ENCODE measurements at places on chromosomes 4 and X.

- no peak for DNase-seq
Observed at GRCh38 chr4:107950746-107951540, 19.6 kb downstream of the CYP2U1 start.

- DNase-seq = no peak
Observed at GRCh38 chr4:163966612-163967011, 472.1 kb downstream of the TMA16 start.

- DNase-seq = no peak
Observed at GRCh38 chrX:40871385-40872082, 136.2 kb upstream of the MED14 start.

DNA sequence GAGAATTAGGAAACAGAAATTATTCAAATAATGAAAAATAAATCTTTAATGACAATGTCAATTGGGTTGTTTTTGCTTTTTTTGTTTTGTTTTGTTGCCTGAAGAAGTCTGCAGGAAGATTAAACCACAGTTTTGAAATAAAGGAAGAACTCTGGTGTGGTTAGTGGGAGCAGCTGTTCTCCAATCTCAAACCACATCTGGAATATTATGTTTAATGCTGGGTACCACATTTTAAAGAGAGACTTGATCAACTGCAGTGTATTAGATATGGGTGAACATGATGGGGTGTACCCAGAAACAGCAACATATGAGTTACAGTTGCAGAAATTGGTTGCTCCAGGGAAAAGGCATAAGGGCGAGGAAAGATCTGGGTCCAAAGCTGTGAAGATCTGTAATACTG lies 171.2 kb upstream of the RPL34 start:
- no peak for DNase-seq

- DNase-seq = peak; percentile 45
Observed at GRCh38 chrX:13087322-13088155, 43.1 kb upstream of the FAM9C start.

DNA sequence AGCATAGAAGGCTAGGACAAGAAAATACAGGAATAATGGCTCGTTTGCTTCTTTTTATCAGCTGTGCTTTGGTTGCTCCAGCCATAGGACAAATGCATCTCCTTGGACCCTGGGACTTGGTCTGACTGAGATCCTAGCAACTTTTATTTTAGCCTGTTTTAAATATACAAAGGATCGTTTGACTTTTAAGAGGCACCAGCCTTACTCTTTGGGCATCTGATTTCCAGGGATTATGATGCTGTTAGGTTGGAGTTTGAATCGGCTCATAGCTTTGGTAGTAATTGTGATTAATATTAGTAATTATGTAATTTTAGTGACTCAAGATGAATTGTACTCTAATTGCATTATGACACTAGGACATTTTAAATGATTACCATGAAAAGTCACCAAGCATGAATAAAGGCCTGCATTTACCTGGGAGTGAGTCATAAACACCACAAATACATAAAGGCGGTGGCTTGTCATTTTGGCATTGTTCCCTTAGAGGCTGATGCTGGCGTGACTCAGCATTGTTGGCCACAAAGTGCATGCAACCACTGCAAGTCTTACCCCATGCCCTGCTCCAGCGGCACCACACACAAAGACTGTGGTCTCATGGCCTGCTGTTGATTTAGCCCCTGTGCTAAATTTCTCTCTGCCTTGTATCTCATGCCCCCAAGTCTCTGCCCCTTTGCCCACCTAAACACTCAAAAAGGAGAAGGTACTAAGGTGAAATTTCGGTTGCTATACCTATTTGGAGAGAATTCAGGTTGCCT lies 12.4 kb downstream of the GPAT3 start:
- DNase-seq = peak; percentile 92

- DNase-seq = no peak
Observed at GRCh38 chr4:123215536-123215935, 181.1 kb upstream of the SPRY1 start.

GRCh38 chr4:119266153-119266552 lies 53.6 kb downstream of the USP53 start:
- DNase-seq = no peak

DNA sequence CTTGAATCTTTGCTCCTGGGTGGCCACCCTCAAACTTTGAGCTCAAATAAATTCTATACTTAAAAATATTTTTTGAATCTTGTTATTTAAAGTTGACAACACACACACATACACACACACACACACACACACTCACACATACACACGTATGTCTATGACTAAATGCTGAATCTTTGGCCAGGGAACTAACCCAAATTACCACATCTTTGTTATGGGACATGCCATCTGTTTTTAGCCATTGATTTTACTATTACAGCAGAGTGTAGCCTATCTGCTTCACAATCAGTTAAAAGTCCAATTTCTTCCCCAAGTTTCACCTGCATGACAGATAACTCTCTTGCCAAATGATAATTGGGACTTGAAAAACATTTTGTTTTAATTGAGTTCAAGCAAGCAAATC lies 45.0 kb upstream of the USP46 start:
- DNase-seq = no peak

DNA sequence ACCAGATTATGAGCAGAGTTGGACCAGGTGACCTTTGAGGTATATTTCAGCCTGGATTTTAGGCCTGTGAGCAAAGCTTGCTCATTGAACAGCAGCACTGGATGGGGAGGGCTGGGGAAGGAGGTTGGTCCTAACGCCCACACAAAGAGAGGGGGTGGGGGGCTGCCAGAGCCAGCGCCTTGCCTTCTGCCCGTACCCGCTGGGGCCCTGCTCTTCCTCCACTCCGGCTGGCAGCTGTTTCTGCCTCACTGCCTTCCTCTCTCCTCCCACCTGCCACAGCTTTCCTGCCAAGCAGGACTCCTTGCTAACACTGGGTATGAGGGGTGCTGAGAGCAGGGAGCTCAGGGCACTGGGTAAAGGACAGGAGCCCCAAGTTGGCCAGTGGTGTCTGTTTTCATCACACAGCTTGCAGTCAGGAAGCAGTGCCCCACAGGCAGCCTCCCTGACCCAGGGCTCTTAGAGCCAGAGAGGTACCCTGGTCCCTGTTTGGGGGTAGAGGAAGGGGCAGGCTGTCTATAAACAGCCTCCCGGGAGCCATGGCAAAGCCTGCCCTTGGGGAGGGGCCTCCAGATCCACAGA lies 6.1 kb downstream of the NALF2 start:
- no peak for DNase-seq

GRCh38 chr4:145042601-145043285 lies 55.3 kb downstream of the ANAPC10 start:
- no peak for DNase-seq

DNA sequence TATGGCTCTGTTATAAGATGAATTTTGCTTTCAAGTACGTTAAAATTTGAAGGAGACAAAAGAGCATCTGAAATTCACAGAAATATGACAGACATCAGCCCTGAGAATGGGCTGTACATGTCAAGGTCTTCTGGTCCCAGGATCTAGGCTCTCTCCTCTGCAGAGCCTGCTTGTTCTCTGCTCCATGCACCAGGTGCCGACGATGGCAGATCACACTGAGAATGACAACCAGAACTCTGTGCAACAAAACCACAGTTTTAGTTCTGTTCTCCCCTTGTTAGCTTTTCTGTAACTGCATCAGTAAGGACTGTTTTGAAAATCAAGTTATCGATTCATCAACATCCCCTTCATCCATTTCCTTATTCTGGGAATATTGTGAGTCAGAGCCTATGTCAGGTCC lies 30.9 kb upstream of the LGI2 start:
- no peak for DNase-seq

DNA sequence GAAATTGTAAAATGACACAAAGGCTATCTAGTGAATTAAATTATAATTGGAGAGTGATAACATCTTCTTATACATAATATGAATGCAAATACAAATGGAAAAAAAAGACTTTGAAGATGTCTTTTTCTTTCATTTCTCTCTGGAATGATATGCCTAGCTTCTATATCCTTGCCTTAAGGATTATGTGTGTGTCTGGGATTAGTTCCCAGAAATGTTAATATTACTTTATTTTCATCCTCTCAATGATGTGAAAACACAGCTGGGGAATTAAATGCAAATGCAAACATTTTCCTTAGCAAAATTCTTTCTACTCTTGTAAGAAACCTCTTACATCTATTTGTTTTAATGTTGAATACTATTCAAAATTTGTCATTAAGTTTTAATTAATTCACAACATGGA lies 441.9 kb downstream of the FSTL5 start:
- DNase-seq = no peak
